Stimulated activated memory B cell treated with anti-CD40 and anti-IgM and Interleukin-4, amounts not matched to agents 10 μg/mL and 1 μg/mL and 100 μg/mL, for 72 hours (primary cell): ENCODE measurements at places on chromosomes 12 and 14.

GRCh38 chr12:29717540-29718100 lies 66.1 kb downstream of the TMTC1 start:
- no peak for ATAC-seq

- ATAC-seq = no peak
These were observed 40.8 kb downstream of the CCDC88C start for GRCh38 chr14:91376547-91377477.

- no peak for ATAC-seq
These were observed 54.3 kb upstream of the PYGL start for GRCh38 chr14:50998612-50999011.

DNA sequence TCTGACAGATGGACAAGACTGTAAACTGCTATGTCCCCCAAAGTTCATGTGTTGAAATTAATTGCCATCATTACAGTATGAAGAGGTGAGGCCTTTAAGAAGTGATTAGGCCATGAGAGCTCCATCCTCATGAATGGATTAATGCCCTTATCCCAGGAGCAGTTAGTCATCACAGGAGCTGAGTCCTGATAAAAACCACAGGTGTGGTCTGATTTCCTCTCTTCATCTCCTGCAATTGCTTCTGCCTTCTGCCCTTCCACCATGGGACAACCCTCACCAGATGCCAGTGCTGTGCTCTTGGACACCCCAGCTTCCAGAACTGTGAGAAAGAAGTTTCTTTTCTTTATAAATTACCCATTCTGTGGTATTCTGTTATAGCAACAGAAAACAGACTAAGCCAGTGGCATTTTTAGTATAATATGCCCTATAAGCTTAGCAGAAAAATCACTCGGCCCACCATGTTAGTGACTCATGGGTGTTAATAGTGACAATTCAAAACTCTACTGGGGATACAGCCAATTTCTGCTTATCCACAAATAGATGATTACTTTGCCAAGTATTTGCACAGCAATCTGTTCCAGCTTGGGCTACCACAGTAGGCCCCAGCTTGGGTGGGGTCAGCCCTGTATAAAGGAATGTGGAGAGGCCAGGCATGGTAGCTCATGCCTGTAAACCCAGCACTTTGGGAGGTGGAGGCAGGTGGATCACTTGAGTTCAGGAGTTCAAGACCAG lies 129.0 kb upstream of the BCL2L14 start:
- no peak for ATAC-seq
